Thoracic aorta (tissue), 2 donors: ENCODE measurements at places on chromosomes 6 and 20.

DNA sequence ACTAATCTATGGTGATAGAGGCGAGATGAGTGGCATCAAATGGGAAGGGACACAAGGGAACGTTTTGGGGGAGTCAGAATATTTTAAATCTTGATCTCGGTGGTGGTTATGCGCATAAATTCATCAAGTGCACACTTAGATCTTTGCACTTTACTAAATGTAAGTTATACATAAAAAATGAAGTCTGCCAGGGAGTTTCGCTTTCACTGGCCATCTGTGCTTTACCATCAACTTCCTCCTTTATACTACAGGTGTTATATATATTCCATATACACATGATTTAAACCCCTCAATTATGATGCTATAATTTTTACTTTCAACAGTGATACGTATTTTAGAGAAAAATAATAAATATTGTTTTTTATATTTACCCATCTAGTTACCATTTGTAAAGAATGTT, 97.6 kb upstream of the AKIRIN2 start:
- DNase-seq, result no peak

- DNase-seq, result no peak
Measured at GRCh38 chr6:124879110-124879991, 82.9 kb upstream of the RNF217 start.

GRCh38 chr6:133131621-133132465, 109.3 kb upstream of the EYA4 start:
- DNase-seq, result no peak

DNA sequence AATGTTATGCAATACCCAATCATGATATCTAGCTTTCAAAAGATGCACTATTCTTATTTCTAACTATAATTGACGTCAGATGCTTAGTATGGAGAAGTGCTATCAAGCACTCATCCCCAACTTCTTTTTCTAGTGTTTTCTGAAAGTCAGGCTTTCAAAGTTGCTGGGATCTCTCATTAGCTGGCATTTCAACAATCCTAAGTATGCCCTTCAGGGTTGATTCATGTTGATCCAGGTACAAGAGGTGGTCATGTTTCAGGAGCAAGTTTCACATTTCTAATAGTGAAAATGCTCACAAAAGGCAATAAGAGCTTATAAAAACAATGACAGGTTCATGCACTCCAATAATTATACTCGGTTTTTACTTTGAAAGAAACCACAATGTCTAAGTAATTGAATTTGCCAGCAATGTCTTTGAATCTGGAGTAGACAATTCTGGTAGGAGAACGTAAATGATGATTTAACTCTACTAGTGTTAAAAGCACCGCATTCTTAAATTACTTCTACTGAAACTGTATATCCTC, 193.7 kb upstream of the KHDRBS2 start:
- no peak for DNase-seq

DNA sequence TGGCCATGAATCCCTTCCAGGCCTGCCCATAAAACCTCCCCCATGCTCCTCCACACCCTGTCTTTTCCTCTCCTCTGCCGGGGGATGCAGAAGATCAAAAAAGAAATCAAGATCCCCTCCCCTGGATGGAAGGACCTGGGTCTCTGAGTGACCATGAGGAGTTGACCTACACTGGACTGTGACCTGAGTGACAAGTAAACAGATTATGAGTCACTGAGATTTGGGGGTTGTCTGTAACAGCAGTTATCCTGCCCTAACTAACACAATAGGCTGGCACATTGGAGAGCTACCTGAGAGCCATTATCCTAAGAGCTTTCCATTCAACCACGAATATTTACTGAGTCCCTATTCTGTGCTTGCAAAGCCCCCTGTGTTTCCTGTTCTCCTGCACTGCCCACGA, 28.4 kb upstream of the SIRPA start:
- no peak for DNase-seq

- no peak for DNase-seq
Measured at GRCh38 chr6:548091-548490, 108.8 kb downstream of the HUS1B start.

- no peak for DNase-seq
Measured at GRCh38 chr6:7914991-7915789, 4.6 kb upstream of the TXNDC5 start.

DNA sequence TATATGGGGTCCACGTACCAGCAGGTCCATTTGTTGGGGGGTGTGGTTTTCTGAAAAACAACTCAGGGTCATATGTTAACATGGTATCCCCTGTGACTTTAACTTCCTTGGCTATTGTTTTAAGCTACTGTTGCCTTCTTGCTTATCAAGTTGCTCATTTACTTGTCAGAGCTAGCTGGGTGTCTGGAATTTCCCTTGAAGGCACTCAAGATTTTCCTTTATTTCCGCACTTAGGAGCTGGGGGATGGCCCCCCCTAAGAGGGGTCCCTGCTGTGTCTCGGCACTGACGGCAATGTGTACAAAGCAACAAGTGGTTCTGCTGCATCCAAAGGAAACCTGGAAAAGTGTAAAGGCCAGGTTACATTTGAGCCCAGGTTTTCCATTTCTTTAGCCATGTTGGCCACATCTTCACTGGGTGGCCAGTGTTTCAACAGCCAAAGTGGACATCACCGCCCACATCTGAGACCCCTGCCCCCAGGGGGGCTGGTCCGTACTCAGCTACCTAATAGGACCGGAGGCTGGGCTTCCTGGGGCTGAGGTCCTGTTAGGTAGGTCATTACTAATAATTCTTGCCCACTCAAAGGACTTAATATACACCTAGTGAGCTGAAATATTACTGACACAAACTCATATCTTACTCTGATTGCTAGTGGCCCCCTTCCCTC, 24.8 kb upstream of the SYNDIG1 start:
- DNase-seq, result no peak

- no peak for DNase-seq
Measured at GRCh38 chr6:36326356-36326995, 10.2 kb downstream of the BNIP5 start.

GRCh38 chr6:154931711-154932424, 63.2 kb upstream of the TIAM2 start:
- DNase-seq, result no peak

DNA sequence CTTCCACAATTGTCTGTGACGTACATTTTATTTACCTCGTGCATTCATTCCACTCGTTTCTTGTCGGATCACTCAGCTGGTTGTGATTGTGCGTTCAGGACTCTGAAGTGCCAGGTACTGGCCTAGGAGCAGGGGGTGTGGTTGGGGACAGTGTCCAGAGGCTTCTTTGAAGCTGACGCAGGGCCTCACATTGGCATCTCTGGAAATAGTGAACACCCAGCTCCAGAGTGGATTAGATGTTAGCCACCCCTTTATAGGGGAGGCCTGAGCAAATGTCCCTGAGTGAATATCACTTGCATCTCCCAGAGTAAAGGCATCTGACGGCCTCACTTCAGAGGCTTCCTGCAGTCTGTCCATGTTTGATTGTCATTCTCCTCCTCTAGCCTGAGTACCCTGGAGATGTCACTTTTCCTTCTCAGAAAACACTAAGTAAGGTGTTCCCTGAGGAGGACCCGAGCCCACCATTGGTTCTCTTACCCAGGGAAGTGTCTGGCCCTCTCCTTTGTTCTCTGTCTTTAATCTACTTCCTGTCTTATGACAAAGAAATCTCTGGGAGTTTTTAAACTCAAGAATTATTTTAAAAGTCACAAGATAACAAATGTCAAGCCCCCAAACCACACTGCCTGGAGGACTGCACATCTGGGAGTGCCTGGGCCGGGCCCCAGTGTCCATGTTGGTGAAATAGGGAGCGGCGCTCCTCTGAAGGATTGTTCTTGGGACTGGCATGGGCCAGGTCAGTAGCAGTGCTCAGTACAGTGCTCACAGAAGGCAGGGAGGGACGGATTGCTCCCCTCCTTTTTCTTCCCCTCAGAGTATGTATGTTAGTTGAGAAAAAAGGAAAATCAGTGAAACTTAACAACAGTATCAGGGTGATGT, 10.8 kb downstream of the STX16 start:
- no peak for DNase-seq

DNA sequence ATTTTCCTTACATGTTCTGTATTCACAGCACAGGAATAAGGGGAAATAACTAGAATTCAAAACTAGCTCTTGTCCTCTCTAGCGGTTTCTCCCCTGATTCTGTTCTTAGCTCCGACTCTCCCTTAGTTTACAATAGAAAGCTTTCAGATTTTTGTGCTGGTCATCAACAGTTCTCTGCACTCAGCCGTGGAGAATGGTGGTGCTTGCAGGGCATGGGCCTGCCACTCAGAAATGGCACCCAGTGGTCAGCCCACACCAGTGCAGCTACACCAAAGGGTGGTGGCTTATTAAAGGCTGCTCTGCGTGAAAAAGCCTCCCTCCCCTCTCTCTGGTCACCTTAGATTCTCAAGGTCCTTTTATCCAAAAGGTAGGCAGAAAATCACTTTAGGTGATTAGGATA, 123.5 kb downstream of the SASH1 start:
- DNase-seq, result no peak

GRCh38 chr20:62732031-62732760, 23.6 kb downstream of the NTSR1 start:
- no peak for DNase-seq

GRCh38 chr6:53179961-53180651, 31.5 kb upstream of the GCM1 start:
- DNase-seq, result peak; percentile 4

GRCh38 chr6:114342826-114343781, at the start of gene HS3ST5:
TSS of gene HS3ST5 (minus strand) at chr6:114343023. CDS start at chr6:114062845, 280,178 bp downstream.
- no peak for DNase-seq

- no peak for DNase-seq
Measured at GRCh38 chr6:18021166-18021850, 33.9 kb upstream of the KIF13A start.

- DNase-seq, result no peak
Measured at GRCh38 chr6:104995989-104996617, 39.2 kb downstream of the LIN28B start.

GRCh38 chr6:141388666-141389065, 744.1 kb upstream of the GJE1 start:
- DNase-seq, result no peak

DNA sequence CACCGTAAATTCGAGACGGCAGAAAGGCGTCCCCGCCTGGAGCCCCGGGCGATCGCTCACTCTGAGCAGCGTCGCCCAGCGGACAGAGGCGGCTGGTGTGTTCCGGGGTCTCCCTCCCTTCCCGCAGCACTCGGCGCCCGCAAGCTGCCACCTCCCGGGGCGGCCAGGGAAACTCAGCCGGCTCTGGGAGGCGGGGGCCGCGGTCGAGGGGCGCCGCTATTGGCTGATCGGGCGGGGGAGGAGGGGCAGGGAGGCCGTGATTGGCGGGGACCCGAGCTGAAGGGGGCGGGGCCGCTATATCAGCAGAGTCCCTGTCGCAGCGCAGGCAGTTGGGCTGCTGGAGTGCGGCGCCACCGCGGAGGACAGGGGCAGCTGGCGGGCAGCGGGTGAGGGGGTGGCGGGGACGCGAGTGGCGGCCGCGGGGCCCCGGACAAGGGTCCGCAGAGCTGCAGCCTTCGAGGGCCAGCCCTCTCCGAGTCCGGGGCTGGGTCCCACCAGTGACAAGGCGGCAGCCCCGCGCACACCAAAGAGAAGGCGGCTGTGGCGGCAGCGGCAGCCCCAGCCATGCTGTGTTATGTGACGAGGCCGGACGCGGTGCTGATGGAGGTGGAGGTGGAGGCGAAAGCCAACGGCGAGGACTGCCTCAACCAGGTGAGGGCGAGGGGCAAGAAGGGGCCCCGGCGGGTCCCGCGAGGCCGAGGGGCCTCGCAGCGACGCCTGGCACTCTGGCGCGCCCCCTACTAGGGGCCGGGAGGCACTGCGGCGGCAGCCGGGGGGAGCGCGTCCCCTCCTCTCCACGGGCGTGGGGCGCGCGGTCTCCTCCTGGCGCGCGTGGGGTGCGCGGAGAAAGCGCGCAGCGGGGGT, at the start of gene MYLIP:
MYLIP (plus strand) TSS at position 328 of the 864 bp plus-strand sequence; CDS start at position 565, 237 bp downstream.
- DNase-seq, result peak; percentile 88

- no peak for DNase-seq
Measured at GRCh38 chr6:37501632-37502491, 2.2 kb upstream of the CCDC167 start.

GRCh38 chr6:93366506-93366905, 52.9 kb downstream of the EPHA7 start:
- no peak for DNase-seq

DNA sequence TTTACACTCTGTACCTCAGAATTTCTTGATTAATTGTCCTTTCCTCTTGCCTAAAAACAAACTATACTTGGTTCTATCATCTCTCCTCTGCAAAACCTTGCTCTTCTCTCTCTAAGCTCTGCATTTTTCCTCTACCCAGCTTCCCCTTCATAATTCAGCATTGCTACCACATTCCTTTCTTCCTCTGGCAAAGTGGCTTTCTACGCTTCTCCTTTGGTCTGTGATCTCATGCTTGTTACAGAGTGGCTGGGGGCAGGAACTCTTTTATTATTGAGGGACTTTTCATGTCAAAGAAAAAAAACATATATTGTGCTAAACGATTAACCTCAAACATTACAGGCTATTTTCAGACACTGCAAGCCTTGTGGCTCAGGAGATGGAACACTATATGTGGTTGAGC, 333.3 kb upstream of the KCNQ5 start:
- DNase-seq, result no peak

GRCh38 chr6:154041001-154041400, 2.0 kb downstream of the OPRM1 start:
- DNase-seq, result no peak
